SW480 (cell line): ENCODE measurements at places on chromosomes 2 and 18.

- no peak for DNase-seq
These were observed 116.6 kb downstream of the GLI2 start for GRCh38 chr2:120852200-120852815.

DNA sequence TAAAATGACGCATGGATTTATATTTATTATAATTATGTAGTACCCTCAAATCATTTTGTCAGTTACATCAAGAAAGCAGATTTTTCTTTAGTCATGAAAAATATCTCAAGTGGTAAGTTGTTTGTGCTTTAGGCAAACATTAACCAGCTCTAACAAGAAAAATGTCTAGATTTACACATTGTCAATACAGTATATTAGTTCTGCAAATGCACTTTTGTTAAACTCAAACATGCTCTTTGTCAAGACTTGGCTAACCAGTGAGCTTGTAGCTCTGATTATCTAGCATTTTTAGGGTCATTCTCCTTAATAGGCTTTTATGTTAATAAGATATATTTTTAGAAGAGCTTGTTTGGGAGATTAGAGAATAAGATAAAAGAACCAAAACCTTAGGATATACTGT is 32.7 kb downstream of the SCRN3 start:
- no peak for DNase-seq

- peak; percentile 1 for DNase-seq
These were observed 90.1 kb downstream of the DOK6 start for GRCh38 chr18:69490813-69491212.

DNA sequence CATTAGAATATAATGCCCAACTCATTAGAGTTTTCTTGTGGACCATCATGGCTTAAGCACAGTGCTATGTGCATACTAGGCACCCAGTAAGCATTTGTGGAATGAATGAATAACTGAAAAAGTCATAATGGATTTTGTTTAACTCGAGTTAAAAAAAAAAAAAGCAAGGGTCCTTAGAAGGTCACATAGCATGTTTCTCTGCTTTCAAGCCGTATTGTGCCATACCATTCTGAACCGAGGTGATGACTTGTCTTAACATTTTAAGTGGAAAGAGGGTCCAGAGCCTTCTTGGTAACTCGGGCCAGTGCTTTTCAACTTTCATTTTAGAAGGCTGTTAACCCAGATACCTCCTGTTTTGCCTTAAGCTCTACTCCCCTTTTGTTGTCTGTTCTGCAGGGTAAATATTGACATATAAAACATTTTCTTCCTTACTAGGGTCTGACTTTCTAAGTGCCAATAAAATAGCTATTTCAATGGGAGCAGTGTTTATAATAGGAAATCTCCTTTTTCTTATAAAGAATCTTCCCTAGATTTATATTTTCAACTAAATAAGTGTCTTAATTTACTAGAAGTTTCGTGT is 787 bp upstream of the ADGRF3 start:
- DNase-seq: no peak

- no peak for DNase-seq
These were observed 756.6 kb downstream of the RNF144A start for GRCh38 chr2:7673853-7674252.

DNA sequence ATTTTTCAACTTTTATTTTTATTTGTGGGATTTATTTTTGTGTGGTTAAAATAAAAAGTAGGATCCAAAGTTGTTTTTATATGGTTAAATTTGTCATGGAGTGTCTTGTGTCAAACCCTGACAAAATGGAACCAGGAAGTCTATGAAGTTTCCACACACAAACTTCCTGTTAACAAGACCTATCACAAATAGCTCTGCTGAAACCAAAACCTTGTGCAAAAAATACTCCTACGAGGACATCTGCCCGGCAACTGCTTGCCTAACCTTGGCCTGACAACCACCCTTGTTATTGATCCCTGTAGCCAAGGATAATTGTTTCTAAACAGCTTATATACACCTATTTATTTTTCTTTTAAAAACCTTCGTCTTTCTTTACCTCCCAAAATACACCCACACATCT is 389.6 kb downstream of the TRIB2 start:
- no peak for DNase-seq

DNA sequence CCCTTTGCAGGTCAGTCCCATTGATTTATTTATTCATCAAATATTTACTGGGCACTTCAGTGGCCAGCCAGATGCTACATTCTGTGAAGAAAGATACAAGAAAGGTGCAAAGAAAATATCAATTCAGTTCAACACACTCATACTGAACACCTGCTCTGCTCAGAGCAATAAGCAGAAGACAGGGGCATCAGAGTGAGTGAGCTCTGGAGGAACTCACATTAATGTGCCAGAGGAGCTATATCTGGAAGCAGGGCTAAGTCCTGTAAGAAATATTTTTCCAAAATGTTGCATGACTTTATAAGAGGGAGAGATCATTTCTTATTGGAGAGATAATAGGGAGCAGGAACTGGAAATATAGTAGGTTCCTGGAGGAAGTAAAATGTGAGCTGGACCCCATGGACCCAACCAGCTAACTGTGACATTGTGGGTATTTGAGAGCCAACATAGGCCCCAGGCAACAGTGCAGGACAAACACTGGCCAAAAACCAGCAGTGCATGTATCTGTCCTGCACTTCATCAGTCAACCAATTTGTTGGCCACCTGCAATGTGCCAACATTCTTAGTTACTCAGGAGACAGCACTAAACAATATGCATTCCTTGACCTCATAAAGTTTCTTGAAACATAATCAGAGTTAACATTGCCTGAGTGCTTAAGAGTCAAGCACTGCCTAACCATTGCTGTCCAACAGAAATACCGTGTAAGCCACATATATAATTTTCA is 102.7 kb upstream of the PTPRM start:
- no peak for DNase-seq

- DNase-seq: peak; percentile 89
These were observed 47.7 kb upstream of the WDR75 start for GRCh38 chr2:189393440-189394111.

- peak; percentile 5 for DNase-seq
These were observed 673.2 kb downstream of the TMEM182 start for GRCh38 chr2:103435010-103435409.

DNA sequence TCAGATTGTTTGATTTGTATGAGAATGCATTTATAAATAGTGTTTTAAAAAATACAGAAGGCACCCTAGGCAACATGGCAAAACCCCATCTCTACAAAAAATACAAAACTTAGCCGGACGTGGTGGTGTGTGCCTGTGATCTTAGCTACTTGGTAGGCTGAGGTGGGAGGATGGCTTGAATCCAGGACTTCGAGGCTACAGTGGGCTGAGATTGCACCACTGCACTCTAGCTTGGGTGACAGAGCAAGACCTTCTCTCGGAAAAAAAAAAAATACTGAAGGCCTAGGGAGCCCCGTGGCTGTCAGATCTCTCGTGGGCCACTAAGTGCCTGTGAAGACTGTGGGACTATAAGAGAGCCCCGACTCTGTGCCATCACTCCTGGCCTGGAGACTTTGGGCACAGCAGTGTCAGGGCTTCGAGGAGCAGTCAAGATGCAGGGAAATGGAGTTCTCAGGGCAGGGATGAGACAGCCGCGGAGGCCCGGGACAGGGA is 40.5 kb downstream of the MYO7B start:
- no peak for DNase-seq

GRCh38 chr2:46275995-46276394 is 21.2 kb upstream of the EPAS1 start:
- DNase-seq: no peak

DNA sequence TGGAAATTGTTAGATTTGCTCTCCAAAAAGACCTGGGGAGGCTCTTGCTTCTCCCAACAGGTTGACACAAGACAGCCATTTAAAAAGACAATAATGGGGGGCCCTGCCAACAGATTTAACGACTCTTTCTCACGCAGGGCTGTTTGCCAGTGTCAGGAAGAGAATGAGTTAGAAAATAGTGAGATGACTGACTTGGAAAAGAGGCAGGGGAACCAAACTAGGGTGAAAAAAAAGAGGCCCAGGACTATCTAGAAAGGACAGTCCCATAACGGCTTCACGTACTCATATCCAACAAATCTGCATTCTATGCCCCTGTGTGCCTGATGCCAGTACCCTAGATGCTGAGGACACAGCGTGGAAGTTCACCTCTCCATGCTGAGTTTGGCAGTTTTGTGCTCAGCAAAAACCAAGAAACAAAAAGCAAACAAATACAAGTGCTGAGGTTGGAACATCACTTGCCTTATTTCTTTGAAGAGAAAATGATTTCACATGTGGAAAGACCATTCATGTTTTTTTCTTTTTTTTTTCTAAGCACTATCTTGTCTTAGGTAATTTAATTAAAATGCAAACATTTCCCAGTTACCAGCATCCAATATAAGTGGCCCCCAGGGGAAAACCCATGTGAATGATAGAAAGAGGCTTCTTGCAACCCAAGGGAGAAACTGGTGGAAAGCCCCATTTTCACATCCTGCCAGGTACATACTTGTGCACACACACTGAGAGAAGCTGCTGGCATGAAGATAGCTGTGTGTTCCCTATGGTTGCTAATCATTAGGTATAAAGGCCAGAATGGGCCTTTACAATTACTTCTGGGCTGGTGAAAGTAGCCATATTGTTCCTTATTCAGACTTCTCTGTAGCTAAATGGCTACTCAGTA is 10.6 kb upstream of the WIPF1 start:
- no peak for DNase-seq

DNA sequence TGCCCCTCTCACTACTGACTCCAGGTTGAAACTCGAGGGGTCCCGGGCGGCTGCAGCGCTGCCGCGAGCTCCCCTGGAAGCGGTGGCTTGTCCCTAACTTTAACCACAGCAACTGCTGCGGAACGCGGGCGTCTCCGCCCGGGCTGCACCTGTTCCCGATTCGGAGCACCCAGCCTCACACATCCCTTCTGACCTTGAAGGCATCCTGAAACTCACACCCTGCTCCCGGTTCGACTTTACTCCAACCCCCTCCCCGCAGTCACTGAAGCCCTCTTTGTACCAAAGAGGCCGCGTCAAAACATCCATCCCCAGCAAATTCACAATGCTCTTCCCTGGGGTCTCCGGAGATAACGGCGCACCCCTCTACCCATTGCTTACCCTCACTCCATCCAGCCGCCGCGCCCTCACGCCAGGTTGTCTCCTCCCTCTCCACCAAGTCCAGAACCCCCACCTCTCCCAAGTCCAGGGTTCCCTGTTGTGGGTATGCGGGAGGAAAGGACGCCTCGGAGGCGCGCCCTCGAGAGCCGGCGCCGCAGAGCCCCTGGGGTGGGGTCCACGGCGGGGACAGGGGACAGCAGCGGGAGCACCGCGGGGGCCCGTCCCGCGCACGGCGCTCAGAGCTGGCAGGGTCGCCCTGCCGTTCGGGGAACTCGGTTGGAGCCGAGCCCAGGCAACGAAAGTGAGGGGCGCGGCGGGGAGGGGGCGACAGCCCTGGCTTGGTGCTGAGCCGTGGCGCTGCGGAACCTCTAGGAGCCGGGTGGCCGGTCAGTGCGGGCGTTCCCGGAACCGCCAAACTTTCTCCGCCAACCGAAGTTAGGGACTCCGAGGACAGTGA is 934 bp downstream of the MYO5B start:
- peak; percentile 4 for DNase-seq

DNA sequence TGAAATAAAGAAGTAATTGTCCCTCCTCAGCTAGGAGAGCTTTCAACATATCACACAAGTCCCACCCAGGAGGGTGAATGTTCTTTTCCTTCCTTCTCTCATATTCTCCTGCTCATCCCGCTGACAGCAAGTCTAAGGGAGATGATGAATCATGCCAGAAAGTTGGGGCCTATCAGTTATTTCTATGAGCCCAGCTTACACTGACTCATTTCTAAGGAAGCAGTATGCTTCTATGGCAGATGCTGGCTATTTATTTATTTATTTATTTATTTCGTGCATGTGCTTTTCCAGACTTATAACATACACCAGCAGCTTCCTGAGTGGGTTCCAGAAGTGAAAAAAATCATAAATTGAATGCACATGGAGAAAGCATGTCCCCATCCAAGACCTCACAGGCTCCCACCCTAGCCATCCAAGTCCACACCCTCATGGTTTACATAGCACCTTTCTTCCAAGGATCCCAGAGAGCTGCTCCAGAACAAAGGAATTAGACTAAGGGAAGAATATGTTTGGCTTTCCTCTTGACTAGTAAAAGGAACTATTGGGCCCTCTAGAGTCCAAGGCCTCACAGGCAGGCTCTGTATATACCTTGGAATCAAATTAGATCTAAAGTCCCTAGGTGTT is 1074.2 kb upstream of the ZEB2 start:
- DNase-seq: no peak

- DNase-seq: no peak
These were observed 260.5 kb downstream of the TNS1 start for GRCh38 chr2:217742276-217742675.

GRCh38 chr2:239250216-239251081 is 150.4 kb downstream of the HDAC4 start:
- DNase-seq: no peak

- DNase-seq: no peak
These were observed 67.3 kb upstream of the CSRNP3 start for GRCh38 chr2:165402162-165402561.

GRCh38 chr18:64116571-64117175 is 32.2 kb downstream of the LINC00305 start:
- DNase-seq: no peak

- no peak for DNase-seq
These were observed 282.2 kb upstream of the ATP5MC3 start for GRCh38 chr2:175463589-175464310.

DNA sequence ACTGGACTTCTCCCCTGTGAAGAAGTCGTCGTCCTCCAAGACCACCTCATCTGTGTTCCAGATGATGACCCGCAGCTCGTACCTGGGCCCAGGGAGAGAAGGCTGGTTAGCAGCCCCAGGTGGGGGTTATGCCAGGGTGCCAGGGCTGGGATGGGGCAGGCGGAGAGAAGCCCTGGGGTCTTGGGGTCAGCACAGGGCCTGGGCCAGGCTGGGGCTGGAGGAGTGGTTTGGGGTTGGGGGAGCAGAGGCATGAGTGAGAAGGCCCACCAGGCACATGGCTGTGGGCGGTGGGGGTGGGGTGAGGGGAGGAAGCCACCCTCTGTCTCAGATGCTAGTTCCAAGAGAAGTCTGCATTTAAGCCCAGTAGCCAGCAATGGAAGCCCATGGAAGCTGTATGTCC is 15.8 kb downstream of the OTOF start:
- no peak for DNase-seq

DNA sequence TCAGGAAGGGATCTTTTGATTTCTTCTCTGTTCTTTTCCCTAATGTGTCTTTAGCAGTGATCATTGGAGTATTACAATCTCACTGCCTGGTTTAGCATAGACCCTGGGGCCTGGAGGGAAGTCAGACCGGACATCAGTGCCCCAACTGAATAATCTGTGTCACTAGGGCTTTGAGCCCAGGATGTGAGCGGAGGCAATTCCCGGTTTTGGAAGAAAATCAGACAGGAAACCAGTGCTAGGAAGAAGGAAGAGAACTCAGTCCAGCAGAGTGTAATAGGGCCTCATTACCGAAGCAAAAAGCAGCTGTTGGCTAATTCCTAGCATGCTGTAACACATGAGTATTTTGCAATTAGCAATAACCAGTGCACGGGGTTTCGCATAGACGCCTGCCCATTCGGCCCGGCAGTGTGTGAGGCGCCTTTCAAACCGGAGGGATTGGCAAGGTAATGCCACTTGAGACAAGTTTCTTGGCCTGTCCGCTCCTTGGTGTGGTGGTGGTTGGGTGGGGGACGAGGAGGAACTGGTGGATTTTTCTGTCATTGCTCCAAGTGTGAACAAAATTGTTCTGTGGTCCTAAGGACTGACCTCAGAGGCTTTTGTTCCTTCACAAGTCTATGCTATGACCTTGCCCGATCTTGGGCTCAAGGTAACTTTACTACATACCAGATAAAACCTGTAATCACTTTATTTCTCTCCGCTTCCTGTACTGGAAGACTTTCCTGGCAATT is 2.8 kb downstream of the FOSL2 start:
- peak; percentile 51 for DNase-seq
